Motor neuron (in vitro differentiated cells): ENCODE measurements at places on chromosomes 2 and 18. TPM values are rescaled to one million over a fixed set of nuclear protein-coding genes. Genes with fewer than 3 reads are reported as not detected.

The PIK3C3 gene
- total RNA-seq, result 33.6 and 35.1 TPM in 2 replicates

The CRYBA2 gene
- not detected in 2 replicates for total RNA-seq

The L3MBTL4 gene
- 3.6 and 3.9 TPM in 2 replicates for total RNA-seq

The KCNG3 gene
- total RNA-seq, result 0.19 and 0.42 TPM in 2 replicates

The CKAP2L gene
- 0.32 and 1.1 TPM in 2 replicates for total RNA-seq

The CNDP1 gene
- 0.08 and 0.18 TPM in 2 replicates for total RNA-seq

The SPATS2L gene
- 26.8 and 28.3 TPM in 2 replicates for total RNA-seq

The BMP10 gene
- total RNA-seq, result 0.17 and 0.23 TPM in 2 replicates

The NAT8 gene
- total RNA-seq, result 1.3 and 1.6 TPM in 2 replicates
